ENCODE measurements at places on chromosomes 5 and 9. TPM values are rescaled to one million over a fixed set of nuclear protein-coding genes. Genes with fewer than 3 reads are reported as not detected.

Gene SPINK4
- total RNA-seq = not detected

Gene FYB1
- 14.4 TPM for total RNA-seq

Gene BRD3
- 18.8 TPM for total RNA-seq

Gene SPATA31A6
- not detected for total RNA-seq

Gene SV2C
- not detected for total RNA-seq

Gene PDLIM4
- total RNA-seq = 0.64 TPM

Gene ENTPD8
- 0.28 TPM for total RNA-seq

Gene C9orf153
- total RNA-seq = not detected

Gene PCDHGA7
- total RNA-seq = 1.1 TPM

Gene FOXD4
- total RNA-seq = 0.33 TPM

Gene TRAF1
- total RNA-seq = 2.5 TPM

Gene TOR1B
- 24.9 TPM for total RNA-seq

Gene CERCAM
- 36.9 TPM for total RNA-seq

Gene FOXI1
- total RNA-seq = not detected

Gene ZBTB6
- 5.0 TPM for total RNA-seq

Gene GNG10
- 62.7 TPM for total RNA-seq

Measured in A549 treated with Mapracorat at 1 μM for 4 hours (cell line).